ENCODE measurements at places on chromosomes 7 and 10. TPM values are rescaled to one million over a fixed set of nuclear protein-coding genes. Genes with fewer than 3 reads are reported as not detected.

The PIK3CG gene
- total RNA-seq: not detected

The CALHM2 gene
- 54.6 TPM for total RNA-seq

The UFSP1 gene
- 4.7 TPM for total RNA-seq

The ATG9B gene
- not detected for total RNA-seq

The WDR86 gene
- total RNA-seq: 8.5 TPM

The ARHGEF5 gene
- total RNA-seq: 4.7 TPM

The CUEDC2 gene
- 46.7 TPM for total RNA-seq

The SPRN gene
- total RNA-seq: under 0.01 TPM

The CALHM3 gene
- total RNA-seq: not detected

The SLC26A3 gene
- total RNA-seq: not detected

The SUFU gene
- 3.6 TPM for total RNA-seq

The TEX47 gene
- not detected for total RNA-seq

The LMOD2 gene
- not detected for total RNA-seq

The ODAD2 gene
- total RNA-seq: 0.59 TPM

The NRG3 gene
- total RNA-seq: not detected

The KCND2 gene
- 9.4 TPM for total RNA-seq

The IL2RA gene
- total RNA-seq: not detected

The OPN1SW gene
- total RNA-seq: not detected

The ICA1 gene
- total RNA-seq: 1.2 TPM

The TMEM236 gene
- under 0.01 TPM for total RNA-seq

The TUBGCP2 gene
- 60.8 TPM for total RNA-seq

The UBE2D1 gene
- total RNA-seq: 22.4 TPM

The PVRIG gene
- total RNA-seq: not detected

The AGMO gene
- total RNA-seq: 1.2 TPM

The CPVL gene
- total RNA-seq: not detected

The EGR2 gene
- total RNA-seq: 2.4 TPM

The STK31 gene
- under 0.01 TPM for total RNA-seq

The NODAL gene
- not detected for total RNA-seq

The PHTF2 gene
- total RNA-seq: 31.5 TPM

The OR2A1 gene
- total RNA-seq: 0.36 TPM

The GPR15LG gene
- total RNA-seq: not detected

The MINDY4 gene
- 8.5 TPM for total RNA-seq

The NPSR1 gene
- not detected for total RNA-seq

The BLVRA gene
- 20.6 TPM for total RNA-seq

The ELN gene
- total RNA-seq: 69.1 TPM

The H2BK1 gene
- not detected for total RNA-seq

The SPDYE8 gene
- not detected for total RNA-seq

The NAT16 gene
- total RNA-seq: not detected

The CDC14C gene
- 0.29 TPM for total RNA-seq

The AZGP1 gene
- not detected for total RNA-seq

The PPRC1 gene
- total RNA-seq: 17.7 TPM

The TTYH3 gene
- total RNA-seq: 29.0 TPM

The IDI2 gene
- total RNA-seq: not detected

The C10orf53 gene
- total RNA-seq: not detected

The GPAM gene
- total RNA-seq: 15.6 TPM

The MYPN gene
- 1.8 TPM for total RNA-seq

The PDE1C gene
- 143 TPM for total RNA-seq

The AGAP9 gene
- total RNA-seq: 8.3 TPM

The ACHE gene
- total RNA-seq: under 0.01 TPM

The PPP1R9A gene
- under 0.01 TPM for total RNA-seq

The C10orf67 gene
- not detected for total RNA-seq

The EBLN1 gene
- total RNA-seq: not detected

The GNG11 gene
- total RNA-seq: 8.8 TPM

The SDK1 gene
- under 0.01 TPM for total RNA-seq

The TAS2R3 gene
- 3.2 TPM for total RNA-seq

The SLC13A1 gene
- not detected for total RNA-seq

The PLAU gene
- 27.9 TPM for total RNA-seq
